ENCODE measurements at places on chromosomes 7 and 10.

DNA sequence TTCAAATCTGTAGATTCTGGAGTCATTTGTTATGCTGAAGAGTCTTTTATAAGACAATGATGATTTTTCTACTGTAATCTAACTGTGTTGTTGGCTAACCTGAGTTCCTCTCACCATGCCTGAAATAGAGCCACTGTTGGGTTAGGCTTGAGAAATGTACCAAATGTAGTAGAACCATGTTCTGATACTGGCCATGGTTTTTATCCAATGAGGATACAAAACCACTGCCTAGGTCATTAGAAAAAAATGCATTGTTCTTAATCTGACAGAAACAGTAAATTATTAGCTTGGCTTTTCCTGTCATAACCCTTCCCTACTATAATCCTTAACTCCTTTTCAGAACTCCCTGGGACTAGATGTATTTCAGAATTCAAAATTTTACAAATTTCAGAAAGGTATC lies 86.6 kb downstream of the RAPGEF5 start:
- no peak for DNase-seq

GRCh38 chr7:476736-477360 lies 42.8 kb downstream of the PDGFA start:
- DNase-seq, result no peak

GRCh38 chr10:11318826-11319598 lies 292.4 kb downstream of the USP6NL start:
- DNase-seq, result no peak

DNA sequence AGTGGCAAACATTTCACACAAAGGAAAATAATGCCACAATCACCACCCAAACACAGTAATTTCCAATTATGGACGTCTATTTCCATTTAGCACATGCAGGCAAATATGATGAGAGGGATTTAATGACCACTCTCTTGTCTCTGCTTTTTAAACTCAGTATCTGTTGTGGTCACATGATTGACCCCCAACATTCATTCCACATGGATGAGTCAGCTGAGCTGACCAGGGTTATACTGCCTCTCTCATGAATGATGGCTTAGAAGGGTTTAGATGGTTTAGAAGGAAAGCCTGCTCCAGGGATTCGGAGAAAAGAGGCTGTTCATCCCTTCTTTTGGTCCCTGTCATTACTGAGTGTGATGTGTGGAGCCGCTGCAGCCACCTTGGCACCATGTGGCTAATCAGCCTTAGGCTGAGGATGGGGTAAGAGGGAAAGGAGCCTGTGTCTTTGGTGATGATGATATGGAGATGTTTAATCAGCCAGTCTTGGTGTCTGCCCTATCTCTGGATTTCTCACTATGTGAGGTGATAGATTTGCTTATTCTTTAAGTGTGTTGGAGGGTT lies 38.2 kb upstream of the JAKMIP3 start:
- DNase-seq, result no peak

DNA sequence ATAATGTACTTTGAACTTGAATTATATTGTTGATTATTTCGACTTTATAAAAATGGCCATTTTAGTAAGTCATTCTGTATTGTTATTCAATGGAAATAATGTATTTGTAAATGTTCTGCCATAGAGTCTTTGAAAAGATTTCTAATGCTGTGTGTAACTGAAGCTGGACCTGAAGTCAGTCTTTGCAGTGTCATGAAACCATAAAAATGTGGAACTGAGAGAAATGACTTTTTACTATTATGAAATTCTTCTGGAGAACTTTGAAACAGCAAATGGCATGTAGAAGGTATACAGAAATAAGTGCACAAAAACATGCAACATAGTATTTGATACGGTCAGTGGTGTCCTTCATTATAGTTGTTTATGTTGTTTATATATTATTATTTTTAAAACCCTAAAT lies 59.7 kb upstream of the ADRA2A start:
- no peak for DNase-seq

- DNase-seq, result no peak
Observed at GRCh38 chr10:78779339-78779955, 289.3 kb upstream of the ZMIZ1 start.

DNA sequence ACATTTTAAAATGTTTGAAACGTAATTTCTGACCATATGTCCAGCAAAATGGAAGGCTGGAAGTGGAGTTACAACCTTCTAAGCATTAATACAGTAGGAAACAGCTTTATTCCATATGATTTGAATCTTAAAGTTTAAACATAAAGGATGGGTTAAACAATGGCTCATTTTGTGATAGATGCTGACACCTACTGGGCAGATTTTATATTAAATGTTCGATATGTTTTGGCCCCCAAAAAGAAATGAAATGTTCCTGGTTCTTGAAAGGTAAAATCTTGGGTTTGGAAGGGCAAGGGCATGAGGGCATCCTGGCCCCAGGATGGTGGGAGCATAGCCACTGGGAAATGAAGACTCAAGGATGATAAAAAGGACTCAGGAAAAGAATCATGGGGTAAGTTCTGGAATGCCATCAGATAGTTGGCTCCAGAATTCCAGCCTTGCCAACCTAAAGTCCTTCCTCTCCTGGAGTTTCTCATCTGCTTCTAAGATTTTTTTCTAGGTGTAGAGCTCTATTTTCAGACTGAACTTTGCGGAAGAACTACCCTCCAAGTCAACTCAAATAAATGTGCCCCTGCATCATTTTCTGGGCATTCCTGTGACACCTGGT lies 34.6 kb upstream of the SLC35G1 start:
- DNase-seq, result no peak

GRCh38 chr7:101241443-101242349 lies 3.2 kb downstream of the FIS1 start:
- no peak for DNase-seq

DNA sequence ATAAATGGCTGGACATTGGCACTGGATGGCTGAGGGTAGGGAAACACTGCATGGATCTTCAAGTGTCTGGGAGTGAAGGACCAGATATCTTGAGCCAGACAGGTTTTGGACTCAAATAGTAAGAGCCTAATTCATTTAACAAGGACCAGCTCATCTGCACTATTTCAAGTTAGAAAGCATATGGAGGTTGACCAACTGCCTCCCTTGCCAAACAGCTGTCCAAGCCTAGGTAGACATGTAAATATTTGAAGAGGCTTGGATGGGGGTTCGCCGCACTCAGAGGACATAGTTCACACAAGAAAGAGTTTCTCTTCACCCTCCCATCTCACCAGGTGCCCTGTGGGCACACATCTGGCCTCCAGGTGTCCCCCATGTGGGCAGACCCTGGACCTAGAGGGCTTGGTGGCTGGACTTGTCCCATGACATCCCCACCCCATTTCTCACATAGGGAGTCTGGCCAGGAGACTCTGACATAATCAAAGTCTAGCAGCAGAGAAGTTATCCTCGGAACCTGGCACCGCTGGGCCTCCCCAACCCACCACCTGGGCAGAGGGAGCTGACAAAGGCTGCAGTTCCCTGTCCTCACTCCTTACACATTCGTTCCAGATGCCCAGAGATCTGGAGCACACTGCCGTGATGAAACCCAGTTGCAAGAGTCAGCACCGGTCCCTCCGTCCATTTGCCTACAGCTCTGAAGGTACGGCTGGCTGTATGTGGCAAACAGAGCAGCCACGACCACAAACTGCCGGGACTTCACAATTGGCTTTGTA lies 116.9 kb upstream of the GDF10 start:
- DNase-seq, result no peak

GRCh38 chr7:4774658-4775249 lies 669 bp upstream of the AP5Z1 start:
- no peak for DNase-seq

DNA sequence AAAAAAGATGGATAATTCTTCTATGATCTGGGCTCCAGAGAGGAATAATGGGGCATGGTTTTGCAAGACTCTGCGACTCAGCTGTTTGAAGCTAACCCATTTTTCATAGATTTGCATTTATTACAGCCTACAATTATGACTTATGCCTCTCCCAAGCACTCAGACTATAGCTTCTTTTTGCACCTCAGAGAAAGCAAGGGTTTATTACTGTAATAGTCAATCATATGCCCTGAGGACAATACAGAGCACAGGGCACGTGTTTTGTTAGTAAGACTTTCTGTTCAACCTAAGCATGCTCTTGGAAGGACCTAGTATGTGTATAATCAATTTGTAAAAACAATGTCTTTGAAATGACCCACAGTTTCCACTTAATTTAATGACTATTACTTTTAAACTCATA lies 221.2 kb downstream of the PARD3 start:
- no peak for DNase-seq

GRCh38 chr7:32048970-32049491 lies 21.2 kb downstream of the PDE1C start:
- no peak for DNase-seq

GRCh38 chr7:23594879-23595604 lies 2.1 kb upstream of the CCDC126 start:
- no peak for DNase-seq

Data from stimulated activated CD8-positive, alpha-beta memory T cell treated with anti-CD3 and anti-CD28 coated beads, Interleukin-7, amount 100 ng/mL, for 4 hours (primary cell).